CMK (cell line): ENCODE measurements at places on chromosomes 2 and 18.

GRCh38 chr18:59416818-59417217, 57.8 kb upstream of the LMAN1 start:
- DNase-seq = no peak

DNA sequence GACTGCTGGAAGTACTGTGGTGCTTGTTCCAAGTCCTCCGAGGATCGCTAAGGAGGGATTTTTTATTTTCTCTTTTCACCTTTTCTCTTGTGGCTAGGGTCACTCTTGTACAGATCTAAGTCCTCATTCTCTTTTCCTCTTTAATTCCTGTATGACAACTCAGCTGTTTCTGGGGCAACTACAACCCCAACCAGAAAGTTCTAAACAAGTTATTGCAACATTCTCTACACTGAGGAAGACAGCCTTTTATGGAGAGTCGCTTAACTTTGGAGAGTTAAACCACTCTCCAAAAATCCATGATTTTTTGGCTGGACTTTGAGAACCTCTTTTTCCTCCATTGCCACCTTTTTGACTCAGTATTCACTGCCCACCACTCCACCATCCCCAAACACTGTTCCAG, 74.0 kb upstream of the SESTD1 start:
- no peak for DNase-seq

DNA sequence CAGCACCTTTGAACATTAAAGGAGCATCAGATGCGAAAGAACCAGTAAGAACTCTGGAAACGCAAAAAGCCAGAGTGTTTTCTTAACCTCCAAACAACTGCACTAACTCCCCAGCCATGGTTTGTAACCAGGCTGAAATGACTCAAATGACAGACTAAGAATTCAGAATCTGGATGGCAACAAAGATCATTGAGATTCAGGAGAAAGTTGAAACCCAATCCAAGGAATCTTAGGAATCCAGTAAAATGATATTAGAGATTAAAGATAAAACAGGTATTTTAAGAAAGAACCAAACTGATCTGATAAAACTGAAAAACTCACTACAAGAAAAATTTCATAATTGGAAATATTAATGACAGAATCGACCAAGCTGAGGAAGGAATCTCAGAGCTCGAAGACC, 116.7 kb downstream of the PTRHD1 start:
- DNase-seq = no peak

- DNase-seq = no peak
Observed at GRCh38 chr2:233845301-233846060, 8.9 kb downstream of the HJURP start.

DNA sequence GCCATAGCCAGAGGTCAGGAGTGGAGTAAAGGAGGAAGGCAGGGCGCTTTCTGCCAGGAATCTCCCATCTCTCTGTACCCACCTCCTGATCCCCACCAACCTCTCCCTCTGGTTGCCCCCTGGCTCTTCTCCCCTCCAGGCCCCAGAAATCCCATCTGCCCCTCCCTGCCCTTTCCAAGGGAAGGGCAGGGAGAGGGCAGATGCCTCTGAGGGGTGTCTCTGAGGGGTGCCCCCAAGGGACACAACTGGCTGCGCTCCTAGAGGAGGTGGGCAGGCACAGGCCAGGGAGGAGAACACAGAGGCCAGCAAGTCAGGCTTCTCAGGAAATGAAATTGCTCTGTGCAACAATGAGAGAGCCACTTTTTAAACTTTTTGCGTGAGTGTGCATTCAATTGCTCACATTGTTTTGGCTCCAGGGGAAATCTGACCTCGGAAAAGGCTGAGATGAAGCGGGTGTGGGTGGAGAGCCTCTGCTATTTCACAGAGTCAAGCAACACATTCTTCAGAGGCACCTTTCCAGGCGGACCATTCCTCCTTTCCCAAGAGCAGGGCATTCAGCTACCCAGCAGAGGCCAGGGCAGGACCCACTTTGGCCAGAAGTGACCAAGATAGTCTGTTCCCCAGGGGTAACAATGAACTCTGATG, 125.5 kb downstream of the SMAD7 start:
- no peak for DNase-seq

DNA sequence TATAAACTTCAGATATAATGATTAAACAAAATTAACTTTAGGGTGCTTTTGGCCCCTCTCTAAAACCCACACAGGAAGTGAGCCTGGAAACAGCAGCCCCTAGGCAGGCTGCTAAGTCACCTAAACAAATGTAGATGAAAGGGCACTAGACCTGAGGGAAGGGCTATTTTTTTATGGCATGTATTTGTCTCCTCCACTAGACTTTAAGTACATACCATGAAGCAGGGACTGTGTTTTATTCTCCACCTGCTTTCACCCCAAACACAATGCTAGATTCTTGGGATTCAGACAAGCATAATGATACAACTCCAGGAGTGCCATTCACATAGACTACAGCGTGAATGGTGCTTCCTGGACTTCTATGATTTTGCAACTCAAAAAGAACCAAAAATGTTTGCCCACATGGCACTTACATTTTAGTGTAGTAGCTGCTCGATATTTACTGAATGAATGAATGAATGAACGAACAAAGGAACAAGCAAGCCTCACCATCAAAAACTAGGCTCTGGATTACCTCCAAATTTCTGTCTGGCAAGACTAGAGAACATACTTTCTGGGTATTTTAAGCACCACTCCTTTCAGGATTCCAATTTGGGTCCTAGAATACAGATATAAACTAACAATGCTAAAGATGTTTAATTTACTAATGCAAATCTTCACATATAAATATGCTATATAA, 10.1 kb downstream of the ATAD2B start:
- no peak for DNase-seq

- DNase-seq = no peak
Observed at GRCh38 chr2:205658572-205658971, 23.7 kb upstream of the NRP2 start.

- DNase-seq = no peak
Observed at GRCh38 chr2:170024721-170025120, 153.2 kb upstream of the MYO3B start.

- no peak for DNase-seq
Observed at GRCh38 chr18:44537526-44537925, 143.2 kb upstream of the SETBP1 start.

DNA sequence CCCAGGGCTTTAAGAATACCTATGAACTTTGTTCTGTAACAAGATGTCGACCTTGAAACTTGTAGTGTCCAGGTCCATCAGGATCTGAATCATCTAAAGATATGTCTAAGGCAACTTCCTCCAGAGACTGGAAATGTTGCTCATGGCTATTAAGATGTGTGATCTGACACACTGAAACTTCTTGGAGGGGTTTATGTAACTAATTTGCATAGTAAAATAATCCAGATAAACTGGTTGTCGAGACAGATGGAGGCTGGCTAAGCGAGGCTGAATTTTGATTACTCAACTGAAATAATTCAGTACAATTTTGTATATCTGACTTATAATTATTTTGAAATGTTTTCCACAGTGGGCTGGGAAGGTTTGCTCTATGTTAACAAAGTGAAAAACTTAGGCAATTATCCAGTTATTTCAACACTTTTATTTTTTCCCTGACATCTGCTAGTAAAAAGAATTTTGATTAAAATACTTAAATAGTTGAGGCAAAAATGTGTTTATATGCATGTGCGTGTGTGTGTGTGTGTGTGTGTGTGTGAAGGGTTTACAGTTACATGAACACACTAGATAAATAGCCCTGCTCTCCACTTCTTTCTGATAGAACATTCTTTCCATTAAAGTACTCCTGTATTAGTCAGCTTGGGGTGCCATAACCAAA, 11.4 kb upstream of the MAP3K20 start:
- DNase-seq = no peak

DNA sequence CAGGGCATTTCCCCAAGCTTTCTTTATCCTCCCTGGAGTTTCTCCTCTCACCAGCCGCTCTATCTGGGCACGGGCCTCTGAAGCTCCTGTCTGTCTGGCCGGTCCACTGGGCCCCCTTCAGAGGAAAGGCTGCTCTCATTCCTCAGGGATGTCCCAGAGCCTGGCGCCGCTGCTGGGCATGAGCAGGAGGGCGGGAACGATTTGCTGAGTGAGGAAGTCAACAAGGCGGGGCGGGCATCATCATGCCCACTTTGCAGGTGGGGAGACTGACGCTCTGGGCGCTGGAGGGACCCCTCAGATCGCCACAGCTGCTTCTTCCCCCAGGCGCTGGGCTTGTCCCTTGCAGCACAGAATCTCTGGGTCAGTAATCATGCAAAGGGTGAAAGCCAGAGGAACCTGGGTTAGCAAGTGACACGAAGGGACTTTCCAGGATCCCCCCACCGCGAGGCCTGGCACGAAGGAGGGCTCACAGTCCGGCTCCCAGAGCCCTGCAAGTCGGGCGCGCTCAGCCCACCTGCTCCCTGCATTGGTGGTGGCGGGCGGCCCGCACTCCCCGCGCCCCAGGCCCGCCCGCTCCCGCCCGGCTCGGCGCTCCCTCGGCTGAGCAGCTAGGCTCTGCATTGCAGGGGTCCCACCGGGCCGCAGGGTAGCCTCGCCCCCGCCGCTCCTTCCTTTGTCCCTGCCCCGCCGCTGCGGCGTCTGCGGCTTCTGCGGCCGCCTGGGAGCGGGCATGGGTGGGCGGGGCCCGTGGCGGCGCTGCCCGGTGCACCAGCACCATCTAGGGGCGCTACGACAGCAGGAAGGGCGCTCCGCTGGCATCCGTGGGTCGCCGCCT, 157.8 kb downstream of the CYRIA start:
- peak; percentile 37 for DNase-seq

DNA sequence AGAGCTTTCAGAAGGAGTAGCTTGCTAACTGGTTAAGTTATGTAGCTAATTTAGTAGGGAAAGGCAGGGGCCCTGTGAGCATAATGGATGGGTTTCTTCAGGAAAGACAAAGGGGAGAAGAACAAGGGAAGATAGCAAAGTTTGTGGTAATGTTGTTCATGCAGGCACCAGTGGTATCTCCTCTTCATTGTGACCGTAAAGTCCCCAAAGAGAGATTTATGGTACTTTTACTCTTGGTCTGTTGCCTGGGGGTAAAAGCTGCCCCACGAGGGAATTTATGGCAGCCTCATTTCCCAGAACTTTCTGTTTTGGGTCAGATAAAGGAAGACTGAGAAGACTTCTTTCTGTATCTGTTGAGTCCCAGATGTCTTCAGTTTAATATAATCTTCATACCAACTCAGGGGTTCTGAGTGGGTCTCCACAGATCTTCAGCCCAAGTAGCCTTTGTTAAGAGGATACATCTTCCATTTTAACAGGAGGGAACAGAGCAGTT, 27.5 kb downstream of the MALT1 start:
- no peak for DNase-seq

- no peak for DNase-seq
Observed at GRCh38 chr2:51953931-51954330, 922.0 kb upstream of the NRXN1 start.

GRCh38 chr2:164439885-164440284, 181.4 kb downstream of the GRB14 start:
- no peak for DNase-seq

- DNase-seq = no peak
Observed at GRCh38 chr2:160406591-160407392, 86.8 kb downstream of the RBMS1 start.

DNA sequence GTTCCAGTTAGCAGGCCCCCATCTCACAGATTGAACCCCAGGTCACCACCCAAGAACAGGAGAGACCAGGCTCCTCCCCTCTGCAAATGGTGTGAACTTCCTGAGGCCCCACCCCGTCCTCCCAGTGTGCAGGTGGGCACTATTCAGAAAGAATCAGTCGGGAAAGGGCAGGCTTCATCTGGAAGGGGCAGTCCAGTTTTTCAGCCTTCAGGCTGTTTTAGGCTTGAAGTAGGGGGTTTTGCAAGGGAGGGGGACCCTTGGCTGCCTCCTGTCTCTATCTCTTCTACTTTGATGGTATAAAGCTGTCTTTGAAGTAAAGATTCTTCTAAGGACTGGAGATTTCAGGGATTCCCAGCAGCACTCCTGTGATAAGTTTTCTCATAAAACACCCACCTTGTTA, 267.6 kb downstream of the RND3 start:
- no peak for DNase-seq

DNA sequence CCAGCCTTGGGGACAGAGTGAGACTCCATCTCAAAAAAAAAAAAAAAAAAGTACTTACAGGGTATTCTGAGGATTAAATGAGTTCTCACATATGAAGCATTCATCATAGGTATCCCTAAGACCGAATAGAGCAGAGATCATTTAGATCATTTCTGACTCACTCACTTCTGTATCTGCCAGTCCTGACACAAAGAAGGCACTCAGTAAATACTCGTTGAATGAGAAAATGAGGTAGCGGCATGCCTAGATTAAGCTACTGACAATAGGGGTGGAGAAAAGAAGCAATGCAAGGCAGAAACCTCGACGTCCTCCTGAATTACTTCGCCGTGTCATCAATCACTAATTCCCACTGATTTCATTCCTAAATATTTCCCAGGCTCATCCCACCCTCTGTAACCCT, 103.8 kb downstream of the GREB1L start:
- no peak for DNase-seq

DNA sequence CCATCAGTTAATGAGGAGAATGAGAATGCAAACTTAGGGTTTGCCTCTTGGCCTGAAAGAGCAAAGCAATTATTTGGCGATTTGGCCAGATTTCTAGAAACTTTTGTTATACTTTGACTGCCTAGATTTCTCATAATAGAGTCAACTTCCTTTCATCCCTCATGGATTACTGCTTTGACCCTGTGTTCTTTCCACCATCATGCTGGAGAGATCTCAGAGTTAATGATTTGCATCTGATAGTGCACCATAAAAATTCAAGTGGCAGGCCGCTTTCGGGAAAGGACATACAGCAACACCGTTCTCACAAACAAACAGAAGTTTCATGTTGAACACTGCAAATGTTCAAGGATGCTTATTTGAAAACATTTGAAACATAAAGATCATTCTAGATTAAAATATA, 143.7 kb upstream of the ZFP36L2 start:
- DNase-seq = no peak

DNA sequence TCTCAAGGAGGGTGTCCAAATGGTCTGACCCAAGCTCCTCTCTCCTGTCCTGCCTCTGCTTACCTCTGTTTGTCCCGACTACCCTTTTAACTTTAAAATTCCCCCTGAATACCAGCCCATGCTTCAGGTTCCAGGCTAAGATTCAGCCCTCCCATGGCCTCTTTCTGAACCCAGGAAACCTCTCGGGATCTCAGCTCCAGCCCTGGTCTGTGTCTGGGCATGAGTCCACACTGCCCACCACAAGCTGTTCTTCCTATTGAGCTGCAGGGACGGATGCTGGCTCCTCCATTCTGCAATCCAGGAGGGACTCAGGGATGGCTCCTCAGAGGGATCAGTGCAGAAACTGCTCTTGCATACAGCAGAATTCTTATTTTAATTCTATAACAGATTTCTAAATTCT, 78.9 kb downstream of the MYT1L start:
- DNase-seq = no peak

DNA sequence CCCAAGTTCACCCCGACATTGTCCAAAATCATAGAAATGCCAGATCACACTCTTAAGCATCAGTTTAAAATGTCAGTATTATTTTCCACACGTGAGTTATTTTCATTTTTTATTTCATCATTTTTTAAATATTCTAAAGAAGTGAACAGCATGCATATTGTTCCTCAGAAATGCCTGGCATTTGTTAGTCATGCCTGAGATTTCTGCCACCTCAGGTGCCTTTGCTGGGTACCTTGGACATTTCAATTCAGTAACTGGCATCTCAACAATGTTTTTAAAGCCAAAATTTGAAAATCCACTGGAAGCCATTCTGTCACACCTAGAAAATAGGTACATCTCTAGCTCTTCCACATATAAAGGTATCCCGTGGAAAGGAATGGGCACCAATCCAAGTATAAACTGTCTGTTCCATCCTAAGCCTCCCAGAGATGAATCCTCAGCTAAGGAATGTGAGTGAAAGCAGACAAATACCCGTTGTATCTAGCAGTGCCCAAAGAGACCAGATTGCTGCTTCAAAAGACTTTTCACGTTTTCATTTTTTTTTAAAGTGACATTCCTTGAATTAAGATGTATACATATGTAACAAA, 159.8 kb downstream of the ZNF385B start:
- DNase-seq = no peak
